ENCODE measurements at places on chromosomes 3 and 15.
A peak's percentile ranks its signal among the peaks of the same experiment; 100 is the strongest.

DNA sequence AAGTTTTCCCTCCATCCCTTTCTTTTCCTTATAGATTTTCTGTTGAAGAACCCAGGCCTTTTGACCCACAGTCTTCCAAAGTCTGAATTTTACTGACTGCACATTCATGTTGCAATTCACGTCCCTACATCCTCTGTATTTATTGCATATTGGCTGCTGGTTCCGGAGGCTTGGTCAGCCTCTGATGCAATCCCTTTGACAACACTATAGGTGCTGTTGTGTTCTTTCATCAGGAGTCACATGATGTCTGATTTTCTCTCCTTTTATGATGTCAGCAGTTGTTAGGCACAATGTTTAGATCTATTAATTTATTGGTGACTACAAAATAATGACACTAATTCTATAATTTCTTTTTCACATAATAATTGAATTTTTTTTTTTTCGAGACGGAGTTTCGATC is 8.7 kb downstream of the CYP1A1 start:
- no peak for DNase-seq

DNA sequence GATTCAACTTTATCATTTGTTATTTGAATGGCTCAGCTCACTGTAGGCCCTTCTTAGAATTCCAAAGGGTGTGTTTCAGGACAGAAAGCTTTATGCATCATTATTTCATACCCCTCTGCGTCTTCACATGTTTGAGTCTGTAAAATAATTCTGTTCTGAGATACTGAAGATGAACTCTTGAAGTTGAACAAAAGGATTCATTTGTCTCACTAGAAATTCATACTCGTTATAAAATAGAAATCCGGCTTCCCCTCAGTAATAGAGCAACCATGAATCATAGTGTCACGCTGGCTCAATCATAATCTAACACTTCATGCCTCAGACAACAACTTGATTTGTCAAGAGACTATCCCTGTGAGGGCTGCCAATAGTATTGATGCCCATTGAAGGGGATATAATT is 1015.4 kb upstream of the SEMA6D start:
- DNase-seq, result no peak

- no peak for DNase-seq
These were observed 6.3 kb upstream of the ALAS1 start for GRCh38 chr3:52191663-52192062.

DNA sequence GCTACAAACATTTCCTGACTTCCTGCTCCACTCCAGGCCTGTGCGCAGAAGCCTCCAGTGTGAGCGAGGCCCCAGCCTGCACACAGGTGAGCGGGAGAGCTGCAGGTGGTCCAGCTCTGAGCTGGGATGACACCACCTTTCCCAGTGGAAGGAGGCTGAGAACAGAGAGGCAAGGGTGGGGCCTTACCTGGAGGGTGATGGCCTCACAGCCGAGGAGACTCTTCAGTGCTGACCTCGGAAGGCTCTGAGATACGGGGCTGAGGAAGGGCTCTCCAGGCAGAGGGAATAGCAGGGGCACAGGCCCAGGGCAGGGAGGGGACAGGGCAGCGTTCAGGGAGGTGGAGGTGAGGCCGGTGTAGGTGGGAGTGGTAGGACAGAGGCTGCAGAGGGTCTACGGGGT is 70.8 kb downstream of the EFCAB12 start:
- DNase-seq, result no peak

DNA sequence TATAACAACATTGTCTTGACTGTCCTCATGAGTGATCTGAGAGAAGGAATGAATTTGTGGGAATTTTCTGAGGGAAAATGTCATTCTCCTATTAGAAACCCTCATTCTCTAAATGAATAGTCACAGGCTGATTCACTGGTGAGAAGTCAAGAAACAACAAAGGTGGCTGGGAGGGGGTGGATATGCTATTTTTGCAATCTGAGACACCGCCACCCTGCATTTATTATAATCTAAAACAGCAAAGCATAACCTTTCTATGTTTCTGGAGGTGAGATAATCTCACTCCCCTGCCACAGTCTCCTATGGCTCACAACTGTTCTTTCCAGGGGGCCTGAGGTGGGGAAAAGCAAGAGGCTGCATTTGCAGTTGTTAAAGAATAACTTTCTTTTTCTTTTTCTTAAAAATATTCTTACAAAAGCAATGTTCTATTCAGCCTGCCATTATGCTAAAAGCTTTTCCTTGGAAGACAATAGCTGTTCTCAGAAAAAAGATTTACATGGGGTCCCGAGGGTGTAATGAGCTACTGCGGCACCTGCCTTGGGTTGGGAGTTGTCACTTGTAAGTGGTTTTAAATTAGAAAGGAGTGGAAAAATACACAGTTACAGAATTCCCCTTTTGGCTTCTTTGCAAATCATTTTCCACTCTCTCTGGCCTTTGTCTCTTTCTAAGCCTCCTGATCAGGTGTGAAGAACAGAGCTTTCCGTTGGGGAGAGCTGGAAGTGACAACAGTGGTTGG is 220.9 kb downstream of the AGBL1 start:
- no peak for DNase-seq

DNA sequence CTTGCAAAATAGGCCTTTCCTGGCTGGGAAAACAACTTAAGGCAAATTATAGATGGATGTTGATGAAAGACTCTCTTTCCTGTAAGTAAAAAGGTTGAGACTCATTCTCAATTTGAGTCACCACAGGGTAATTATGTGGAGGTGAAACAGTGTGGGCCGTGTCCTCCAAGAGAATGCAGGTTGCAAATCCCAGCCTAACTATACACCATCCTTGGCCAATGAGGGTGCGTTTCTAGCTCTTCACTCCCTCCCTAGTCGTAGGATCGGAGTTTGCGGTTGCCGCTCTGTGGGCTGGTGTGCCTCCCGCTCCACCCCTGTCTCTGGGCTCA is 259.9 kb downstream of the PLCL2 start:
- peak; percentile 28 for DNase-seq

GRCh38 chr3:190019844-190020243 is 100.9 kb downstream of the P3H2 start:
- no peak for DNase-seq

DNA sequence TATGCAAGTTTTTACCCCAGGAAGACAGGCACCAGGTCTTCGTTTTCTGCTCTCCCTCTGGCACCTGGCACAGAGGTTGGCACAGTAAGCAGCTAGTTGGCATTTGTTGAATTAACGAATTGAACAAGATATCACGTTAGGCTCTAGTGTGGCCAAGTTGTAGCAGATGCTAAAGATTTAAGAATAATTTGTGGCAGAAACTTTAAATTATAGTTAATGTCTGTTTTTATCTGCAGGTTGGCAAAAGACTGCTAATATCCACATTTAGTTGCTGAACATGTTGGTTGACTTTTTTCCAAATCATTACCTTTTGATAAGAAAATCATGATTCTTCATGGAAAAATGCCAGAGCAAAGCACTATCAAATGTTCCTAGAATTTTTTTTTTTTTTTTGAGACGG is 8.1 kb downstream of the CHRNA5 start:
- DNase-seq, result no peak

GRCh38 chr3:183447206-183448001 is 19.0 kb upstream of the MCF2L2 start:
- peak; percentile 89 for DNase-seq

GRCh38 chr3:66486646-66487045 is 14.2 kb downstream of the LRIG1 start:
- no peak for DNase-seq

DNA sequence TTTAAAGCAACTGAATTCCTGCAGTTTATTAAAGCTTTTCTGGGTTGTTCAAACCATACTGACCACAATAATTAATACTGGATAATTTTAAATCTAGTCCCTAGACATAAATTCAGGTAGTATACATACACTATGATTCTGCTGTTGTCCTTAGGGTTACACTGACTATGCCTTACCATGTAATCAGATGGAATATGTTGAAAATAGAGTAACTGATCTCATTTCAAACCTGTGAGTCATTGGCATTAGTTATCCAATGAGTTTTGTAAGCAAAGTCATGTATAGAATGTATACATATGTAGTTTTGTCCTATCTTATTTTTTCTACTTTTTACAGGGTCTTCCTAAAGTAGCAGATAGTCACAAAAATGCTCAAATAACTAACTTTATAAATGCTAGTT is 517.1 kb upstream of the CCDC54 start:
- no peak for DNase-seq

GRCh38 chr3:13249664-13250390 is 170.3 kb downstream of the NUP210 start:
- DNase-seq, result no peak

DNA sequence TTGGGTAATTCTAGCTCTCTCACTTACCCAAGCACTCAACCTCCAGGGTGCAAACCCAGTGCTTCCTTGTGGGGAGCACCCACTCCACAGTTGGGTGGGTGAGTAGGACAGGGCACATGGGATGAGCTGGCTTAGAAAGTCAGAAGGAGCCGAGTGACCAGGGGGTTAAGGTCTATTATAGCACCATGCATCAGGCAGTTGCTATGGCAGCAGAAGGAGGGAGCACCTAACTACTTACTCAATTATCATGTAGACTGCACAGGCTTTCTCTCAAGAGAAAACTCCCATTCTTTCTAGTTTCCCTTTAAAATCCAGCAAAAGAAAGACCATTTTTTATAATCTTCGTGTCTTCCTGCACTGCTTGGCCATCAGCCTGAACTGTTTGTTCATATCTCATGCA is 163.0 kb downstream of the OCA2 start:
- no peak for DNase-seq

- no peak for DNase-seq
These were observed 85.4 kb downstream of the ABHD5 start for GRCh38 chr3:43776101-43776500.

GRCh38 chr3:25463836-25464418 is 35.9 kb downstream of the RARB start:
- DNase-seq, result no peak

DNA sequence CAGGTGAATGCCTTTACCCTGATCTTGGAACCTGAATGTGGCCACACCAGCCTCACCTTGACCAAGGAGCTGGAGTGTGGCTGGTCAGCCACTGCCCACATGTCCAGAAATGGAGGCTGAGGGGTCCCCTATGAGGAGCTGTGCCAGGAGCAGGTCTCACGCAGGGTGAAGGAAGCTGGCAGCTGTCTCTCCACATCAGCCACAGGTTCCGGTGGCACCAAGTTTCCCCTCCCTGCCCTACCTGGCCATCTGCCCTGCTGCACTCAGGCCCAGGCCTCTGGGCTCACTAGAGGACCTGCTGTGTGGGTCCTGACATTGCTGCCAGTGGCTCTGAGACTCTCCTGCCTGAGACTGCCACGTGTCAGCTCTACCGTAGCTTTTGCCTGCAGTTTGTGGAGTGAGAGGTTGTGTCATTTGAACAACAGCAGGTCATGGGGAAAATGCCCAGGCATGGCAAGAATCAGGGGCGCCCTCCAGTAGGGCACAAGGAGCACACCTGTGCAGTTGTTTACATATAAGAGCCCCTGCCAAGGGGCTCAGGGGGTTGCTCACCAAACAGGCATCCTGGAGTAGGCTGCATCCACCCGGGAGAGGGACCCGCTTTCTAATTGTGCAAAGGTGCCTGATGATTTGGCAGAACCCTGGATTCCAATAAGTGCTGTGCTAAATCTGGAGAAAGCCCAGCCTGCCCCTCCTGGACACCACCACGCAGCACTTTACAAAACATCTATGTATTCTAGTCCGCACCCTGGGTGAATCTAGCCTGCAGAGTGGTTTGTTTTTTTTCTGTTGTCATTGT is 258.5 kb upstream of the TLE3 start:
- DNase-seq, result no peak

DNA sequence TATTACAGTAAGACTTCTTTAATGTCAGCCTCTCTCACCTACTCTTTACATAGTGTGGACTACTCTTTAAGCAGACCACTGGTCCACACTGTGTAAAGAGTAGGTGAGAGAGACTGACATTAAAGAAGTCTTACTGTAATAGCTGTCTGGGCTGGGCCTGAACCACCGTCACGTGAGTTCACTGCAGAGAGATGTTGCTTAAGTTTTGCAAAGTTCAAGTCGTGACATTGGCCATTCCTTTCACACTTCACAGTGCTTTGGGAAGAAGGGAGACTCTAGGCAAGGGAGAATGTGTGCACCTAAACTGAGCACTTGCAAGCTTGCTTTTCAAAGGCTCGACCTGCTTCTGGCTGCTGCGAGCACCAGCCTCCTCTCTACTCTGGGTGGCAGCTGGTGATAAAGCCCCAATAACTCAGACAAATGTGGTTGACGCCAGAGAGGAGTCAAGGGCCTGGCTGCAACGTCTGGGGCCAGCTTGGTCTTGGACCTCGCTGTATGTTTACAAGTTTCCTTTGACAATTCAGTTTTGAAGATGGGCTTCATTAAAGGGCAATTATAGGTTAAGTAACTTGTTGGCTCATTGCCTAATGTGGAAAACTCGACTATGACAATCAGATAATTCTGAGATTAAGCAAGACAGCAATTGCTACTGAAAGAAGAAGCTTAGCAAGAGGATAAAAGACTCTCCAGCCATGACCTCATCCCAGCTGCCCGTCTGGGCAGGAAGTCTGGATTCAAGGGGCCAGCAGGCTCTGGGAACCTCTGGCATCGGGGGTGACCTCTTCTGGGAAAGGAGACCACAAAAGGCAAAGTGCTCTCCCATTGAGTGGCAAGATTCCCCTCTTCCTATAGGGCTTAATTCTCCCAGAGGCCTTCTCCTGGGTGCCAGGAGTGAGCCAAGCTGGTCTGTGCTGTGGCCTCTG is 242.1 kb upstream of the TLE3 start:
- DNase-seq, result no peak

GRCh38 chr3:62837145-62837787 is 38.0 kb downstream of the CADPS start:
- DNase-seq, result no peak

GRCh38 chr15:77859491-77860060 is 217.9 kb downstream of the TBC1D2B start:
- no peak for DNase-seq

DNA sequence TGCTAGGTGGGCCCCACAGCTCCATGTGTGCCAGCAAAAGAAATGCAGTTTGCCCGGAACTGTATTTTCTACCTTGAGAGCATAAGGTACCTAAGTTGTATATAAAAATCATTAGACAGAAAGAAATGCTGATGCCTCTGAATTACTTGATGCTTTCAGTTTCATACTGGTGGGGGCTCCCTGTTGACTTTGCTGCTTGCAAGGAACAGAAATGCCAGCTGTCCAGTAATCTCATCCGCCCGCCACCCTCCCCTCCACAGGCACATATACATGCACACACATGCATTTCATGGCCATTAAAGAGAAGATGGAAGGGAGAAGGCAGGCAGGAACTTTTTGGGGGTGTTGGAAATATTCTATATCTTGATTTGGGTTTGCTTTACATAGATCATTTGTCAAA is 38.4 kb downstream of the LIMD1 start:
- no peak for DNase-seq

GRCh38 chr15:78997981-78998499 is 53.2 kb upstream of the CTSH start:
- no peak for DNase-seq

GRCh38 chr3:133283958-133284807 is 115.7 kb upstream of the BFSP2 start:
- no peak for DNase-seq

GRCh38 chr3:141366285-141367037 is 1.8 kb upstream of the ZBTB38 start:
- DNase-seq, result no peak

GRCh38 chr3:70076396-70076795 is 76.9 kb downstream of the SAMMSON start:
- DNase-seq, result no peak

Measured in activated T-cell treated with anti-CD3 and anti-CD28 coated beads, Interleukin-2, amount 50 U/mL, for 72 hours (primary cell).